RCC 7860 (cell line): ENCODE measurements at places on chromosomes 1 and 21.

GRCh38 chr1:42322577-42322976 lies 12.5 kb downstream of the FOXJ3 start:
- no peak for DNase-seq

DNA sequence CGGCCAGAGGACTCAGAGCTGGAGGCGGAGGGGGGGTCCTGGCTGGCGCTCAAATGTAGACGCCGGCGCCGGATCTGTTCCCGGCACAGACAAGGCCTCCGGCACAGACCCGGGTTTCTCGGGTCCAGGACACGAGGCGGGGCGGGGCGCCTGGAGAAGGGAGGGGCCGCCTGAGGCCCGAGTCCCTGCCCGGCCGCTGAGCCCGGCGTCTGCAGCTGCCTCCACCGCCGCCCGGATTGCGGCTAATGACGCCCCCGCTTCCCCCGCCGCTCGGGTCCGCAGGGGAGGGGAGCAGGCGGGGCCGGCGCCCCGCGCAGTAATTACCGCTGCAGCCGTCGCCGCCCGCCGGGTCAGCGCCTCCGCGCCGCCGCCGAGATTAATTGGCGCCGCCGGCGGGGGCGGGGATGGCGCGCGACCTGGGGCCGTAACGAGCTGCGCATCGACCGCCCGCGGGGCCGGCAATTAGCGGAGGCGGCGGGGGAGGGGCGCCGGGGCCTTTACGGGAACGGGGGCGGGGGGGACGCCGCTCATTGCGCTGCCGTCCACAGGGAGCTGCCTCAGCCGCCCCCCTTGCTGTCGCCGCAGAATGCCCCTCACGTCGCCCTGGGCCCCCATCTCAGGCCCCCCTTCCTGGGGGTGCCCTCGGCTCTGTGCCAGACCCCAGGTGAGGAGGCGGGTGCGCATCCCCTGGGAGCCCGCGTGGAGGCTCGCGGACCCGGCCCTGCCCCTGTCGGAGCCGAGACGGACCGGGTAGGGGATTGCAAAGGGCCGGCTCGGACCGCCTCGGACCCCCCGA lies 17.3 kb downstream of the NOC2L start:
- peak; percentile 88 for DNase-seq

DNA sequence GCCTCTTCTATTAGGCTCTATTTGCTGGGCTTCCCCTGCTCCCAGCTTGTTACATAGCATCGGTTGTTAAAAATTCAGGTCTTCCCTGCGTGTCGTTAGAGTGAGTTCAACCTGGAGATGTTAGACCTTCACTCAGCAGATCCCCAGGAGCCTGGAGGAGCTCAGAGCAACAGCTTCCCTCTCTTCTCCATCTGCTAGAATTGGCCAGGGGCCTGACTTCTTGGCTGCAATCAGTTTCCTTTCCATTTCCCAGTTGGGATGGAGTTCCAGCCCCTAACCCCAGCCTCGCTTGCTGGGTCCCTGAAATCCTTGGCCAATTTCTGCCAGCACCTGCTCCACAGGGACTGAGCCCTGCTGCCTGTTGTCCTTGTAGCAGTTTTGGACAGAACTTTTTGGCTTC lies 55.9 kb downstream of the MT1HL1 start:
- no peak for DNase-seq

GRCh38 chr1:1173793-1174415 lies at the start of gene TTLL10:
TSS of gene TTLL10 (plus strand) at chr1:1173880. CDS start at chr1:1179216, 5,336 bp downstream.
- DNase-seq, result no peak

DNA sequence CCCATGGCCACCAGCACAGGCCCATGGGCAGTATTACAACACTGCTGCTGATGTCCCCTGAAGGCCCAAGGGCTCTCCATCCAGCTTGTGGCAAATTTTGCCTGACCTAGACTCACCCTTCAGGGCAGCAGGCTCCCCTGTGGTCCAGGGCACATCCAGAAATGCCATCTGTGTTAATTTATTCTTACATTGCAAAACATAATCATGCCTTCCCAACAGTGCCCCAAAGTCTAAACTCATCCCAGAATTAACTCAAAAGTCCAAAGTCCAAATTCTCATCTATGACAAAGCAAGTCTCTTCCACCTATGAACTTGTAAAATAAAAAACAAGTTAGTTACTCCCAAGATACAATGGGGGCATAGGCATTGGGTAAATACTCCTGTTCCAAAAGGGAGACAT lies 13.3 kb downstream of the VN1R5 start:
- DNase-seq, result no peak

GRCh38 chr1:232806186-232806510 lies 932 bp downstream of the MAP10 start:
- DNase-seq, result no peak

GRCh38 chr1:51303751-51304251 lies 26.6 kb downstream of the TTC39A start:
- peak; percentile 50 for DNase-seq

DNA sequence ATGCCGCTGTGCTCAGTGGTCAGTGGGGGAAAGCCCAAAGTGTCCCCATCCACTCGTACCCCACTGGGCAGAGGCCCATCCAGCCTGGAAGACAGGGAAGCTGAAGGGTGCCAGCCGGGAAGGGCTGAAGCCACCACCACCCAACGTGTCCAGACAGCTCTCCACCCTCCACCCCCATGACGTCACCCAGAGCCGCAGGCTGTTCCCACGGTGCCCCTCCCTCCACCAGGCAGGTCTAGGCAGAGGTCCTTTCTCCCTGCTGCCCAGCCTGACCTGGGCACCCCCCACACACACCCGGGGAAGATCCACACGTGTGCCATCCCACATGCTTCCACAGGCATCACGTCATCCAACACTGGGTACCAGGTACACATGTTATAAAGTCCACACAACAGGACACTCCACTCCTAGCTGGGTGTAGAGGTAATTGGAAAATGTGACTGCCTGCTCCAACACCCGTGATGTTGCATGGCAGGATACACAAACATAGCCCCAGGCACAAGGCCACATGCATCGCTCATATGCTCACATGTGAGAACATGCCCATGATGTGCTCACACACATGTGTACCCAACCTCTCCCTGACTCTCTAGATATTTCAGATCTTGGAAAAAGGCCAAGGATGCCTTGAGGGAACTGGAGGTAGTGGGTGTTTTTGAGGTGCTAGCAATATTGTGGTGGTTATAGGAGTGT lies 5.1 kb upstream of the ARHGAP30 start:
- DNase-seq, result no peak
